Mesenteric fat pad (tissue), 1 donor: ENCODE measurements at places on chromosomes 13 and 19.

GRCh38 chr13:114065141-114065925 lies 67.1 kb downstream of the RASA3 start:
- peak; percentile 94 for DNase-seq

- no peak for DNase-seq
Observed at GRCh38 chr19:28868836-28869235, 344.1 kb downstream of the UQCRFS1 start.

DNA sequence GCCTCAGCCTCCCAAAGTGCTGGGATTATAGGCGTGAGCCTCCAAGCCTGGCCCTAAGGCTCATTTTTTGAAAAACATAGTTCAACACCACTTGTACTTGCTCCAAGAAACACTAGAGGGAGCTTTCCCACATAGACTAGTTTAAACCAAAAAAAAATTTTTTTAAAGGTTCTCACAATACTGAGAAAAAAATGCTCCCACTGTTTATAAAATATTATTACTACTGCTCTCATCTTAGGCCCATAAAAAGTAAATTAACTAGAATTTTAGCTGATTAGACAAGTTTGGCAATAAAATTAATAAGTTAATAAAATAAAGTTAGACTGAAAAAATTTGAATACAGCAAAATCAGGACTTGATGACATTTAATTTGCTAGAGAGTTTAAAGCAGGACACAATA lies 109.5 kb downstream of the TBC1D4 start:
- DNase-seq, result no peak

DNA sequence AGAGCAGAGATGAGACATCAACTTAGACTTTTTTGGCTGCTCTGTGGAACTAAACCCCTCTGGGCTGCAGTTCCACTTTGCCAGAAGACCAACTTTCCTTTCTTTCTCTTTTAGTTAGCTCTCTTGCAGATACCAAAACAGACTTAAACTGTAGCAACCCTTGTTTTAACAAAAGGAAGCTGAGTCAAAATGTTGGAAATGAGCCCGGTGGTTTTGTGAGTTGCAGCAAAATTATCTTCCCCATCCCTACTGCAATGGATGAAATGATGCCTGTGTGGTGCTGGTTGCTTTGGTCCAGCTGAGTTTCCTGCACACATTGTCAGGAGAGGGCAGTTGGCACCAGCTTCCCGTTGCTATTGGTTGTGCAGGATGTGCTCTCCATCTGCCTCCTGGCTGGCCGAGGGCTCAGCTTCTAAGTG lies 115.3 kb downstream of the LRCH1 start:
- DNase-seq, result no peak

DNA sequence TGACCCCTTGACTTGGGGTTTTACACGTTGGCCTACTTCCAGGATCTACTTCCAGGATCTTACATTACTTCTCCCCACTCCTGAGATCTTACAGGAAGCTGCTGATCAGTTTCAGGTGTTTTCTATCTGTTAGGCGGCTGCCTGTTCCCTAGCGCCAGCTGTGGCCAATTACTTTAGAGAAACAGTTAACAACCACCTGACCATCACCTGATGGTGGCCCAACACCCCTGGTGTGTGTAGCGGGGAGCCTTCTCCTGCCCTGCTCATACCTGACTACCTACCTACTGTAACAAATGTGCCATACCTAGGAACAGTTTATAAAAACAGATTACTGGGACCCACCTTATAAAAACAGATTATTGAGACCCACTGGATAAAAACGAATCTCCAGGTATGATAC lies 2.8 kb upstream of the POP4 start:
- no peak for DNase-seq

DNA sequence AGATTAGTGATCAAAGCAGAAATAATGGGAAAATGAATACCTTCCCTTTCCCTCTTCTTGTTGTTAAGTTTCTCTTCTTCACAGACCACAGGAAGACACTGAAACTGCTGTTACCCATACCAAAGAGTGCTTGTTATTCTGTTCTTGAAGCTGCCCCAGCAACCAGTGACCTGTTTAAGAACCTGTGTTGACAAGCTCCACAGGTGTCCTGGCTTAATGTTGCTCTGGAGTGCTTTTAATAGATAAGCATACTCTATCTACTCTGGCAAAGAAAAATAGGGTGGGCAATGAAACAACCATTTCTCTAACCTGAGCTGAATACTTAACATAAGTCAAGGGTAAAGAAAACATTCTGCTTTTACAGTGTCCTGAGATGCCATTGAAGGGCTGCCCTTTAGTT lies 506.7 kb upstream of the GPC6 start:
- DNase-seq, result no peak

DNA sequence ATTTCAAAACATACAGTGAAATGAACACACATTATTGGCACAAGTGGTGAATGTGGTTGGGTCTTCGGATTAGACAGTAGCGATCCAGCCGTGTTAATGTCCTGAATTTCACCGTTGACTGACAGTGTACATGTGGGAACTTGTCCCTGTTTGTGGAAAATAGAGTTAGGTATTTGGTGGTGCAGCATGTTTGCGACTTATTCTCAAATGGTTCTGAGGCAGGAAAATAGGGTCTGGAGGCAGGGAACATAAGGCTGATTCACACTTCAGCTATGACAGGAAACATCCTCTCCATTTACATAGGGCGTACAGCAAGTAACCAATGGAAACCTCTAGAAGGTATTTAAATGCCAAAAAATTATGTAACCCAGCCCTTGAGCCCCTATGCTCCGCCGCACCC lies 4.2 kb downstream of the LGALS7B start:
- DNase-seq, result no peak

- DNase-seq, result no peak
Observed at GRCh38 chr19:5642204-5642603, 19.3 kb downstream of the SAFB start.

- no peak for DNase-seq
Observed at GRCh38 chr19:55467236-55468053, 2.9 kb upstream of the C19orf85 start.

DNA sequence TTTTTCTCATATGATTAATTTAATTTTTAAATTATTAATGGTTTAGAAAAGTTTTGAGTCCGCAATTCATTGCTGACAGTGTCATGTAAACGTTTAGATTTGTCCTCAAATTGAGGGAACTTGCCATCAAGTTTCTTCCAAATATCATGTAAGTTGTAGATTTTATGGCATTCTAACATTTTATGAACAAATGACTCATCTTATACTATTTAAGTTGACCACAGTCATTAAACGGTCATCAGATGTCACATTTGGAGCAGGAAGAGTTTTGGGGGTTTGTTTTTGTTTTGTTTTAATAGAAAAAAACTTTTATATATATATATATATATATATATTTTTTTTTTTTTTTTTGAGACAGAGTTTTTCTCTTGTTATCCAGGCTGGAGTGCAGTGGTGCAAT lies 4.3 kb downstream of the ZNF114 start:
- DNase-seq, result no peak

- no peak for DNase-seq
Observed at GRCh38 chr19:29411113-29411581, 114.6 kb upstream of the VSTM2B start.

GRCh38 chr13:27889471-27889870 lies 30.3 kb upstream of the PDX1 start:
- no peak for DNase-seq

GRCh38 chr13:41960211-41960636 lies 685 bp downstream of the VWA8 start:
- no peak for DNase-seq

DNA sequence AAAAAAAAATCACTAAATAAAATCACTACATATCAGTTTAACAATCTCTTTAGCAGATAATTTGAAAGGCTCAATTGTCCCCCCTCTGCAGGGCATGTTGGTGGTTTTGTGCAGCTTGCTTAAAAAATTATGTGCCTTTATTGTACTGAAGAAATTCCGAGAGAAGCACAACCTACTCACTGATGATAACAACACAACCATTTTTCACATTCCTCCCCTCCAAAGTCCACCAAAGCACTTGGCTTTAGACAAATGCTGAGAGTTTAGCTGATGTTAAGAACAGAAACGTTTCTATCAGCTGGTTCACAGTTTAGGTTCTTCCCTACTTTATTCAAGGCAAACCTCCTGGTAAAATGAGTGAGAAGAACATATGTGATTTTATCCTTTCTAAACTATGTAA lies 923 bp downstream of the DOCK9 start:
- no peak for DNase-seq

GRCh38 chr13:77230560-77230959 lies 96.3 kb downstream of the MYCBP2 start:
- DNase-seq, result no peak

DNA sequence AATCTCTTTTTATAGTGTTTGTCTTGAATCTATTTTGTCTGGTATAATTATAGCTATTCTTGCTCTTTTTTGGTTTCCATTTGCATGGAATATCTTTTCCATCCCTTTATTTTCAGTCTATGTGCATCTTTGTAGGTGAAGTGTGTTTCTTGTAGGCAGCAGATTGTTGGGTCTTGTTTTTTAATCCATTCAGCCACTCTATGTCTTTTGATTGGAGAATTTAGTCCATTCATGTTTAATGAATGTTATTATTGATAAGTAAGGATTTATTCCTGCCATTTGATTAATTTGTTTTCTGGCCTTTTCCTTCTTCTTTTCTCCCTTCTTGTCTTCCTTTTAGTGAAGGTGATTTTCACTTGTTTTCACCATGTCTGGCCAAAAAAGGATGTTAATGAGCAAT lies 11.7 kb upstream of the ZDHHC20 start:
- DNase-seq, result no peak

DNA sequence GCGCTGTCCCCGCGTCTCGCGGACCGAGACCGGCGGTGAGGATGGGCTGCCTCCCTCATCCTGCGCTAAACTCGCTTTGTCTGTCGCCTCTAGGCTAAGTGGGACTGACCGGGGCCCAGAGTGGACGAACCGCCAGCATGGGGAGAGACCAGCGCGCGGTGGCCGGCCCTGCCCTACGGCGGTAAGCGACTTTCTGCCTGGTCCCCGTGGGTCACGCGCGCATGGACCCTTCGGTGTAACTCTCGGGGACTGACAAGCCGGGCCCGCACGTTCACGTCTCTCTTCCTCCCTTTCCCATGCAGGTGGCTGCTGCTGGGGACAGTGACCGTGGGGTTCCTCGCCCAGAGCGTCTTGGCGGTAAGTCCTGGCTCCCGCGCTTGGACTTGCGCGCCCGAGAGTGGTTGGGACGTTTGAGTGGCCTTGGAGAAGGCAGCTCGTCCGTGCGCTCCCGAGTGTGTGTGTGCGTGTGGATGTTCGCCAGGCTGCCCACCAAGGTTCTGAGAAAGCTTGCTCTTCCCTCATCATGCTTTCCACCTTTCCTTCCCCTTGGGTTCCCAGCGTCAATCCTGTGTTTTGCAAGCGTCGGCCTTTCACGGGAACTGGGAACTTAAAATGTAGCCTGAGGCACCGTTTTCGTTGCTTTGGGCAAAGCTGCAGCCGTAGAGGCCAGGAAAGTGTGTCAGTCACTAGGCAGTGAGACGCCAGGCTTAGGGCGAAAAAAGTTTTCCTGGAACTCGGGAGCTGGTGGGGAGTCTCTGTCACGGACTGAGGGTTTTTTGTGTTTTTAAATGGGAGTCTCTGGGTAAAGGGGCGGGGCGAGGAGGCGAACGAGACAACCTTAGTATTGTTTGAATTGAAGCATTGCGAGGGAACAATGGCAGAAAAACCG lies 927 bp downstream of the COL4A2 start:
- DNase-seq, result peak; percentile 47

DNA sequence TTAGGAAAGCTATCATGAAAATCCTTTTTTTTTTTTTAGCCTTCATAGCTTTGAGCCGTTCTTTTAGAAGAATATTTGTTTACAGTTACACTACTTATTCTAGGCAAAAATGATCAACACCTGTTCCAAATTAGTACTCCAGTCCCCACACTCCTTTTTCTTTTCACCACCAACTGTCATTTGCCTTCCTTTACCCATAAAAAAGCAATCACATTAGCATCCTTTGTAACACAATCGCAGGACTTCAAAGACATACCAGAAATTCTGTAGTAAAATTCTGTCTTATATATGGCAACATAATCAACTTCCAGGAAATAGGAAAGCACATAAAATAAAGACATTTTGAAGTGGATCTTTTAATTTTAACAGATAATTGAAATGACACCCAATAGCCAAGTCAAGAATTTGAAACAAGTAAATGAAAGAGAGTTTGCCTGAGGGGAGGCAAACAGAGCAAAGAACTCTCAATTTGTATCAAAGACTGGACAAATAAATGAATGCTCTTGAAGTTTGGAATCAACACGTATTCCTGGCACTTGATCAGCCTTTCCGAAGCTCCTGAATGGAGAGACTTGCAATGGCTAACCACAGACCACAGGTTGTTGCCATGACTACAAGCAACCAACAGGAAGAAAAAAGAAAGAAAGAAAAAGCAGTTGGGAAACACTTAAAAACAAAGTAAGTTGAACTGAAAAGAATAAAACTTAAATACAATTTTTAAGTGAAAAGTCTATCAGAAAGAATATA lies 206.8 kb downstream of the PCDH9 start:
- DNase-seq, result no peak

DNA sequence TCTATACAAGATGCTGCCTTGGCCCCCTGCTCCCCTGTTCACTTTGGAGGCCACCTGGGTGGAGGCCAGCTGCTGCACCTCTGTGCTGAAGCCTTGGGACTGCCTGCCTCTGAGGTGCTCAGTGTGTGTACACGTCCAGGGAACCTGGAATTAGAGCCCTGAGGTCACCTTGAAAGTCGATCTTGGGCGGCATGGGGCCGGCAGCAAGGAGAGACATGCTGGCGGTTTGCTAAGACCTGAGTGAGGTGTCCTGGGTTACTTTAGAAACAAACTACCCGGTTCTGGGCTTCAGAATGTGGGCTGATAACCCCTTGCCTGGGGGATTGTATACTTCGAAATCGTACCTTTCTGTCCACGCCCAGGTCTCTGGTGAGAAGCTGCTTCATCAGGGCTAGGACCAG lies 25.5 kb downstream of the TSSK6 start:
- no peak for DNase-seq
